ENCODE measurements at places on chromosomes 2 and 18.

DNA sequence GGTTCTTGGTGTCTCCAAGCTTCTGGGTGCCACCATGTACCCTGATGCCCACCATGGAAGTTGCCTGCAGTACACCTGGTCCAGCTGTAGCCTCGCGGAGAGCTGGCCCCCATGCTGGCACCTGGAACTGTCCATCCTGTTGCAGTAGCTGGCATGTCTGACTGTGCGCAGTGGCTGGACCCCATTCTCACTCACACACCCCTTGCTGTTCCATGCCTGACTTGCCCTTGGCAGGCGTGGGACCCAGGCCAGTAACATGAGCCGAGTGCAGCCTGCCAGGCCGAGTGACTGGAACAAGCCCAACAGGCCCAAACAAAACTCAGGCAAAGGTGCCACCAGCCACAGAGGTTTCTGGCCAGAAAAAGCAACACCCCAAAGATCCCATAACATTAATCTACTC is 73.8 kb downstream of the NEURL3 start:
- no peak for DNase-seq

GRCh38 chr2:188132385-188132784 is 159.3 kb upstream of the GULP1 start:
- no peak for DNase-seq

GRCh38 chr2:212979046-212979612 is 172.3 kb downstream of the IKZF2 start:
- DNase-seq = no peak

DNA sequence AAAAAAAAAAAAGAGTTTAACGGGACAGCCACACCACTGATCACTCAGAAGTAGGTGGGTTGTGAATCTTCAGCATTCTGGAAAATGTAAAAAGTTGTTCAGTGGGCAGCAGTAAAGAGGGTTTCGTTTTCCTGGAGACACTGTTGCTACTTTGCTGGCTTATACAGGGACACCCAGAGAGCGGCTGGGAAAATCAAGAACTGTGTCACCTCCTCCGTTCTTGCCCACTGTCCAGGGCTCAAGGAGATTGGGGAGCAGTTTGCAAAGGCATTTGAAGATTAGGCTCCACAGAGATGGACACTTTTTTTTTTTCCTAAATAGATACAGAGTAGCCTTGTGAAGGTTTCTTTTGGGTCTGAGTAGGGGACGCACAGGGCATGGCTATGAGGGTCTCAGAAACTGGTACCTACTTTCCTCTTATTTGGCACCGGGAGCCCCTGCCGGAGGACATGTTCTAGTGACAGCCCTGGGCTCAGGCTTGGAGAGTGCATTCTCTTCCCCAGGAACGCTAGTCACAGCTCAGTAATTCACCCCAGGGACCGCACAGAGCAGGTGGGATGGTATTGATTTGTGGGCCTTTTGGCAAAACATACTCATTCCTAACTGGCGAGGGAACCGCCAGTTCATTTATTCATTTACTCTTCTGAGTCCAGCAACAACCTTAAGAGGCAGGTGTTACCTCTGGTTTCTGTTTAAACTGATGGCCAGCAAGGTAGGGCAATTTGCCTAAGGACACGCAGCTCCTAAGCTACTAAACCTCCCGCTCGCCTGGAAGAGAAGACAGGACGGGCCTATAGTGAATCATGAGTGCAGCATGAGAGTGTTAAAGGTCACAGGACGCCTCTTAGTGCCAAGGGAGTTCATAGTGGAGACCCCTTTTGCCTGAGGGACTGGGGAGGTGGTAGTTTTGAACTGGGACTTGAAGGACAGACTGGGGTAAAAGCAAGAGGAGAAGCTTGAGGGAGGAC is 53.1 kb downstream of the HPCAL1 start:
- no peak for DNase-seq

- DNase-seq = no peak
These were observed 67.8 kb downstream of the NXPH2 start for GRCh38 chr2:138712212-138712979.

DNA sequence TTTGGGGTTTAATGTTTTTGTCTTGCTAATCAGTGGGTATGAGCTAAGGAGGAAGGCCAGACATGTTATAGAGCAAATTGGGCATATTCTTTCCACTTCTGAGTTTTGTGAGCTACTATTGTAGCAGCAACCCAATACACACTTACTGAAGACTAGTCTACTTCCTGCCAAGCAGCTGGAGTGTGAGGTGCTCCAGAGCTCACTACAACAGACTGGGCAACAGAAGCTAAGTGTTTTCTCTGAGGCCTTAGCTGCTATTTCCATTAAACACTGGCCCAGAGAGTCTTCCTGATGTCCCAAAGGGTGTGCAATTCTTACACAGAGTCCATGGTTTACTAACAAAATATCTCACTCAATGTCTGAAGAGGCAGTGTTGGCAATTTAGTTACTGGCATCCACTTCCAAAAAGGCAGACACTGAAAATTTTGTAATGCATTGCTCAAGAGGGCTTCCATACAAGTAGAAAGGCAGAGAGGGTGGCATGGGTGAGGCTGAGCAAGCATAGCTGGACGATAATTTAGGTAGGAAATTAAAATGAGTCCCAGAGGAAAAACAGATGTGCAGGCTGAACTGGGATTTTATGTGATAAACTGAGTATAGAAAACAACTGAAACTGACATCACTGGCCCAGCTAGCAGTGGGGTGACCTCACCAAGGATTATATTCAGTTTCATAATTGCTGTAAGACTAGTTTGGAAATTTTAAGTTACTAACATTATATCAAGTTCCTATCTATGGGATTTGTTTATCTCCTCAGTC is 68.6 kb downstream of the ZC3H6 start:
- DNase-seq = no peak

GRCh38 chr2:47510745-47511144 is 107.8 kb downstream of the MSH2 start:
- DNase-seq = peak; percentile 49

- no peak for DNase-seq
These were observed 82.4 kb downstream of the DDX1 start for GRCh38 chr2:15673919-15674636.

GRCh38 chr2:65294136-65294535 is 66.5 kb downstream of the ACTR2 start:
- no peak for DNase-seq

- no peak for DNase-seq
These were observed 4.0 kb upstream of the COL3A1 start for GRCh38 chr2:188970211-188970610.

- no peak for DNase-seq
These were observed 15.9 kb upstream of the CCDC85A start for GRCh38 chr2:56167616-56168562.
